ENCODE measurements at places on chromosomes 4 and X.
A peak's percentile ranks its signal among the peaks of the same experiment; 100 is the strongest.

- H3K36me3 ChIP-seq, result no peaks in the 10 kb centered on the region
- no peak overlapping the region for H3K27ac ChIP-seq
- DNase-seq, result no peak
- no peak overlapping the region for H3K4me3 ChIP-seq
- H3K27me3 ChIP-seq, result no peaks in the 10 kb centered on the region
- H3K4me1 ChIP-seq, result no peaks in the 10 kb centered on the region
Observed at GRCh38 chrX:66019974-66020373, 19.9 kb downstream of the VSIG4 start.

GRCh38 chr4:94621491-94622080 lies 136.2 kb upstream of the BMPR1B start:
- H3K36me3 ChIP-seq, result peaks cover 12% of the 10 kb centered on the region
- no peak for DNase-seq
- no peak overlapping the region for H3K4me3 ChIP-seq
- no peaks in the 10 kb centered on the region for H3K4me1 ChIP-seq

- H3K36me3 ChIP-seq, result no peaks in the 10 kb centered on the region
- no peak overlapping the region for H3K27ac ChIP-seq
- no peak for DNase-seq
- no peaks in the 10 kb centered on the region for H3K4me1 ChIP-seq
- no peak overlapping the region for H3K4me3 ChIP-seq
Observed at GRCh38 chr4:44544158-44544557, 95.5 kb upstream of the KCTD8 start.

DNA sequence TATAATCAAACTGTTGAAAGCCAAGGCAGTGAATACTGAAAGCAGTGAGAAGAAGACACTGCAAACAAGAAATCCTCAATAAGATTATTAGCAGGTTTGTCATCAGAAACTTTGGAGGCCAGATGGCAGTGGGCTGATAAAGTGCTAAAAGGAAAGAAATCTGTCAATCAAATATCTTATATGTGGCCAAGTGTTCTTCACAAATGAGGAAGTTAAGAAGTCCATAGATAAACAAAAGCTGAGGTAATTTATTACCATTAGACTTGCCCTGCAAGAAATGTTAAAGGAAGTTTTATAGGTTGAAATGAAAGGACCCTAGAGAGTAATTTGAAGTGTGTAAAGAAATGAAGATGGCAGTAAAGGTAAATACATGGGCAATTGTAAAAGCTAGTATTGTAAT lies 586.6 kb downstream of the RAPGEF2 start:
- H3K27me3 ChIP-seq, result no peaks in the 10 kb centered on the region
- no peak overlapping the region for H3K27ac ChIP-seq
- H3K4me1 ChIP-seq, result no peaks in the 10 kb centered on the region
- no peak overlapping the region for H3K4me3 ChIP-seq
- no peak for DNase-seq
- no peaks in the 10 kb centered on the region for H3K36me3 ChIP-seq

DNA sequence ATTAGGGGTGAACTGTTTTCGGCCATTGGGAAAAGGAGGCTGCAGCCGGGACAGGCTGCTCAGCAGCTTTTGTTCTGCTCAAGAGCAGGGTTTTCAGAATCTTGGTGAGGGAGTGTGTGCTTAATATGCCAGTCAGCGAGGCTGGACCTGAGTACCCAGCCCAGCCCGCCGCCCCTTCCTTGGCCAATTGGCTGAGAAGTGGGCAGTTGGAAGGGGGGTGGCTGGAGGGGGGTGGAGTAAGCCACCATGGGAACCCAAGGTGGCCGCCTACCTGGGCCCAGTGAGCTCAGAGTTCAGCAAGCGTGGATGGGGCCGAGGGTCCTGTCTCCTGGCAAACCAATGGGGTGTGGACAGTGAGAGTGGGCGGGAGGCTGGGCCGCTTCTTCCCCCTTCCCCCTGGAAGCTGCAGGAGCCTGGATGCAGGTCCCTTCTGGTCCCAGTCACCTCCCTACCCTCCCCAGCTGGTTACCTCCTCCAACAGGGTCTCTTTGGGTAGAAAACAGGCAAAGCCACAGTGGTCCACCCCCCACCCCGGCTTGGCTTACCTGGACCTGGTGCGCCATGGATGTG lies 52.5 kb downstream of the SORCS2 start:
- no peak overlapping the region for H3K27ac ChIP-seq
- H3K4me1 ChIP-seq, result peaks cover 12% of the 10 kb centered on the region
- no peaks in the 10 kb centered on the region for H3K36me3 ChIP-seq
- DNase-seq, result no peak

DNA sequence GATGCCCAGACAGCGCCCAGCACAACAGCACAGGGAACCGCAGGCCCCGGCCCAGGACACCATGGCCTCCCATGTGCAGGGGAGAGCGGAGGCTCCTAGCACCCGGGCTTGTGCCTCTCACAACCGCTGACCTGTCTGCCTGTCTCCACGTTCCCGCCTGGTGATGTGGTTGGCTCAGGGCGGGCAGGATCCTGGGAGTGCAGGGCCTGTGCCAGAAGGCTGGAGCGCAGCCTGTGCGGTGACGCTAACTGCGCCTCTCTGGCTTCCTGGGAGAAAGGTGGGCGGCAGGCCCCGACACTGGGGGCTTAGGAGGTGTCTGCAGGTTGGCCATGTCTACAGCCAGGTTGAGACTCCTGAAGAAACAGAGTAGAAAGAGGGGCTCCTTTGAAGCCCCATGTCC lies 48.7 kb downstream of the CPZ start:
- DNase-seq, result no peak
- H3K27me3 ChIP-seq, result no peaks in the 10 kb centered on the region
- H3K4me1 ChIP-seq, result no peaks in the 10 kb centered on the region
- no peak overlapping the region for H3K4me3 ChIP-seq
- H3K27ac ChIP-seq, result no peak overlapping the region

DNA sequence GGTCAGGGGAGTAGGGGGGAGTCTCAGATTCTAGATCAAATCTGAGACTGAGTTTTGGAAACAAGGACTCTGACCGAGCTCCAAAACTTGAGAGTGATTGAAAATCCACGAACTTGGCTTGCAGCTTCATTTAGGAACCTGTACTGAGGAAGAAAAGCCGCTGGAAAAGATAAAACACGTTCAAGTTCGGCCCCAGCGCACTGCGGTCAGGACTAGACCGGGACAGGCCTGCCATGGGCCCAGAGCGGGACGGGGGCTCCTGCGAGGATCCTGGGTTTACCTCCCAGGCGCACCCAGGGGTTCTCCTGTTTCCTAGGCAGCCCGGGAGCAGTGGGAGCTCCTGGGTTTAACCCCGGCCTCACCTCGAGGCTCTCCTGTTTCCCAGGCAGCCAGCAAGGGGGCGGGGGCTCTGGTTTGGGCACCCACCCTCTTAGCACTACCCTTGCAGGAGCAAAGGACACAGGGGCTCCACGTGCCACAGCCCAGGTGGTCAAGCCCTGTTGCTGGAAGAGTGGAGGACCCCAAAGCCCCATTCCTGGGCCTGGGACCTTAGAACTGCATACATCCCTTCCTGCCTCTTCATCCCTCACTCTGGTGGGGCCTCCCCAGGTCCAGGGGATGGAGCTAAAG lies 74.5 kb downstream of the ABLIM2 start:
- no peaks in the 10 kb centered on the region for H3K4me1 ChIP-seq
- DNase-seq, result no peak
- H3K27ac ChIP-seq, result no peak overlapping the region
- no peaks in the 10 kb centered on the region for H3K27me3 ChIP-seq
- no peaks in the 10 kb centered on the region for H3K36me3 ChIP-seq

DNA sequence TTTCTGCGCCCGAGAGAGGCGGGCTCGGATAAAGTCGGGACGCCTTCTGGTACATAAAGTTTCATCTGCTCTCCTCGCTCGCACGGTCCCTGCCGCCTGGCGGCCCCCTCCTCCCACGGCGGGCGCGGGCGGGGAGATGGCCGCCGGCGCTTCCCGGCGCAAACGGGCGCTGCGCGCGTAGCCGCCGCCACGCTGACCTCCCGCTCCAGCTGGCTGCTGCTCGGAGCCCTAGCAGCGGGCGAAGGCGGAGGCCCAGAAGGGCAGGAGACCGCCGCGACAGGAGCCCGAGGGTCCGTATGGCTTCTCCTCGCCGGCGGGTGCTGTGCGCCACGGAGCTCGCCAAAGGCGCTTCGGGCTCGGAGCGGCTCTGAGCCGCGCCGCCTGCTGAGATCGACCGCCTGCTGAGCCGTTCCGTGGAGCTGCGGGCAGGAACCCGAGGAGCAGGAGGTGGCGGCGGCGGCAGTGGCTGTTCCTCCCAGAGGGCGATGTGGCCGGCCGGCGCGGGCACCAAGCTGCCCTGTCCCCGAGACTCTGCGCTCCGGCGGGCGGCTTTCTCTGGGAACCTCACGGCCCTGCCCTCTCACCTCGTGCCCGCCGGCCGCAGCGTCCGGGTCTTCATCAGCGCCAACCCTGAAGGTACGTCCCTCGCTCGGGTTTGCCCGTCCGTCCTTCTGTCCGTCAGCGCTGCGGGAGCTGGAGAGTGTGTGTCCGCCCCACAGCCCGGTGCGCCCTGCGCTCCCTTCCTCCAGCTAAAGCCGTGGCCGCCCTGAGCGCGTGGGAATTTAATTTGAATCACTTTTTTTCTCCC lies at the start of gene NWD2:
Gene NWD2 (plus strand): TSS at position 161 of the 808 bp plus-strand sequence. CDS start 325 bp downstream, at position 486.
- no peaks in the 10 kb centered on the region for H3K36me3 ChIP-seq
- H3K4me1 ChIP-seq, result peaks cover 6% of the 10 kb centered on the region
- H3K4me3 ChIP-seq, result peak within 1 kb of the TSS; percentile 18
- H3K27ac ChIP-seq, result no peak within 1 kb of the TSS
- no peaks in the 10 kb centered on the region for H3K27me3 ChIP-seq
- DNase-seq, result no peak

DNA sequence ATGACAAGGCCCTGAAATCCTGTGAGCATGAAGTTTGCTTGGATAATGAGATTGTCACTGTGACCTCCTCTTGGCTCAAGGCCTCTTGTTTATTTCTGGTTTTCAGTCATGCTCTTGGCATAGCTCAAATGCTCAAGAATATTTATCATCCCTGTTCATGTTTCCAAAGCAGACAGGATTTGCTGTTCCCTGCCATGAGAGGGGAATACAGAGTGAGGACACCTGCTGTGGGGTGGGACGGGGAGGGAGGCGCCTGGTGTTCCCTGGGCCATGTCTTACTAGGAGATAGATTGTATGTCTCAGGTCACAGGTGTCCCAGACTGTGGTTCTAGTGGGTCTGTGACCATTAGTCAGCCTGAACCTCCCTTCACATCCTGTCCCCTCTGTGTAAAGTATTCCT lies 34.9 kb upstream of the SH3RF1 start:
- no peak overlapping the region for H3K27ac ChIP-seq
- no peak overlapping the region for H3K4me3 ChIP-seq
- no peaks in the 10 kb centered on the region for H3K27me3 ChIP-seq
- no peaks in the 10 kb centered on the region for H3K4me1 ChIP-seq
- H3K36me3 ChIP-seq, result no peaks in the 10 kb centered on the region

DNA sequence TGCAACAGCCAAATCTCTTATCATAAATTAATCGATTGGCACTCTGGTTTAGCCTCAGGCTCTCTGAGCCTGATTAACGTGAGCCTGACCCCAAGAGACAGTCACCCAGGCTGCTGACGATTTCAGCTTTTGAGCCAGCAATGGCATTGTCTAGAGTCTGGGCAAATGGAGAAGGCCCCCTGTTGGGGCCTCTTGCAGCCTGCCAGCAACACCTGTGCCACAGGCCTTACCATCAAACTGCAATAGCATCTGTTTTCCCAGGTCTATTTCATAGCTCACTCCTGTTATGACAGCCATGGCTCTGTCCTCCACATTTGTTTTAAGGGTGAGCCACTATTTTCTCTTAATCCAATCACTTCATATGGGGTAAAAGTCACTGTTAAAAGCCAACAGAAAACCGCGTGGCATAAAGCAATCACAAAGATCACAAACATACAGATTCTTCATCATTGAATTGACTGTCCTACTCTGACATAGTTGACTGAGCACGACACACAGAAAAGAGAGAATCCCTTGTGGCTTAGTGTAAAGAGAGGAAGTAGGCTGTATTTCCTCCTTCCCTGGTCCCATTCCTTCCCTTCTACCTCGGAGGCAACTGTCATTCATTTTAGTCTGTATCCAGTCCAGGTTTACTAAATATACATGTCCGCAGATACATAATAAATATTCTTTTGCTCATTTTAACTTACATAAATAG lies 47.8 kb downstream of the SLC9A7 start:
- no peaks in the 10 kb centered on the region for H3K36me3 ChIP-seq
- no peaks in the 10 kb centered on the region for H3K27me3 ChIP-seq
- DNase-seq, result no peak
- H3K4me1 ChIP-seq, result no peaks in the 10 kb centered on the region
- no peak overlapping the region for H3K4me3 ChIP-seq

DNA sequence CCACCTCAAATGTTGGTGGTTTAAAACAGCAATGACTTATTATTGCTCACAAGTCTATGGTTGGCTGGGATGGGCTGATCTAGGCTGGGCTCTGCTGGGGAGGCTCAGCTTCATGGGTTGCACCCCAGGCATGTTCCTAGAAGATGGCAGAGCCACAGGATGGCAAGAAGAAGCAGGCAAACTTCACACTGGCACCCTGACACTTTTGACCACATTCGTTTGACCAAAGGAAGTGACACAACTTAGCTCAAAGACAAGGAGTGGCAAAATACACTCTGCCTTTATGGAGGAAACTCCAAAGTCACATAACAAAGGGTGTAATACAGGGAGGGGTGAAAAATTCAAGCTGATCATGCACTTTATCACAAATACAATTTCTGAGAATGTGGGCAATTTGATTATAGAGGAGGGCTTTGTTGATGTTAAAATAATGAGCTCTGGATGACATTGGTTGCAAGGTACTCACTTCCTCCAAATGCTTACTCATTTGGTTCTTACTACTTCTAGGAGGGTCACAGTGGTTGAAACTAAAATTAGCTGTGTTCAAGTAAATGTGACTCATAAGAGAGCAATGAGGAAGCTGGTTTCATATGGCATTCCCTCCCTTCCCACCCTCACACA lies 249.2 kb upstream of the RPS6KA3 start:
- H3K4me1 ChIP-seq, result no peaks in the 10 kb centered on the region
- H3K36me3 ChIP-seq, result no peaks in the 10 kb centered on the region
- H3K27me3 ChIP-seq, result no peaks in the 10 kb centered on the region
- DNase-seq, result no peak

GRCh38 chr4:6445403-6446129 lies 26.8 kb downstream of the PPP2R2C start:
- no peak overlapping the region for H3K4me3 ChIP-seq
- no peaks in the 10 kb centered on the region for H3K36me3 ChIP-seq
- no peak overlapping the region for H3K27ac ChIP-seq
- H3K4me1 ChIP-seq, result peaks cover 35% of the 10 kb centered on the region

- no peak for DNase-seq
- H3K4me1 ChIP-seq, result peaks cover 13% of the 10 kb centered on the region
- no peaks in the 10 kb centered on the region for H3K27me3 ChIP-seq
- no peak overlapping the region for H3K4me3 ChIP-seq
Observed at GRCh38 chr4:73244945-73245601, 13.5 kb downstream of the ANKRD17 start.

GRCh38 chrX:148504506-148504905 lies 4.1 kb downstream of the AFF2 start:
- no peak for DNase-seq
- H3K27me3 ChIP-seq, result no peaks in the 10 kb centered on the region
- peaks cover 10% of the 10 kb centered on the region for H3K4me1 ChIP-seq

- H3K36me3 ChIP-seq, result no peaks in the 10 kb centered on the region
- H3K27me3 ChIP-seq, result no peaks in the 10 kb centered on the region
- no peak overlapping the region for H3K27ac ChIP-seq
- H3K4me3 ChIP-seq, result no peak overlapping the region
- H3K4me1 ChIP-seq, result no peaks in the 10 kb centered on the region
Observed at GRCh38 chrX:79182616-79183015, 38.1 kb downstream of the GPR174 start.

GRCh38 chrX:123835661-123836371 lies 24.0 kb upstream of the XIAP start:
- H3K27me3 ChIP-seq, result no peaks in the 10 kb centered on the region
- H3K36me3 ChIP-seq, result no peaks in the 10 kb centered on the region
- H3K27ac ChIP-seq, result no peak overlapping the region
- no peak overlapping the region for H3K4me3 ChIP-seq
